Right lung (tissue), 10 donors: ENCODE measurements at places on chromosomes 13 and 19. TPM values are rescaled to one million over a fixed set of nuclear protein-coding genes. Genes with fewer than 3 reads are reported as not detected.

- DNase-seq: no peak
These were observed 300.2 kb downstream of the DCLK1 start for GRCh38 chr13:35830850-35831450.

- DNase-seq: no peak
These were observed 11.4 kb downstream of the SLC7A9 start for GRCh38 chr19:32858155-32858554.

PSG1 gene
- polyA plus RNA-seq: not detected

RAVER1 gene
- 19.9 TPM for polyA plus RNA-seq

SOX1 gene
- polyA plus RNA-seq: 0.04 TPM
